ENCODE measurements at places on chromosomes 13 and 19.

- no peak for DNase-seq
These were observed 2.1 kb downstream of the SOX21 start for GRCh38 chr13:94710065-94710781.

- no peak for DNase-seq
These were observed 8.9 kb downstream of the ACTN4 start for GRCh38 chr19:38656171-38656981.

- DNase-seq, result no peak
These were observed 617.2 kb downstream of the DCT start for GRCh38 chr13:93862259-93862658.

DNA sequence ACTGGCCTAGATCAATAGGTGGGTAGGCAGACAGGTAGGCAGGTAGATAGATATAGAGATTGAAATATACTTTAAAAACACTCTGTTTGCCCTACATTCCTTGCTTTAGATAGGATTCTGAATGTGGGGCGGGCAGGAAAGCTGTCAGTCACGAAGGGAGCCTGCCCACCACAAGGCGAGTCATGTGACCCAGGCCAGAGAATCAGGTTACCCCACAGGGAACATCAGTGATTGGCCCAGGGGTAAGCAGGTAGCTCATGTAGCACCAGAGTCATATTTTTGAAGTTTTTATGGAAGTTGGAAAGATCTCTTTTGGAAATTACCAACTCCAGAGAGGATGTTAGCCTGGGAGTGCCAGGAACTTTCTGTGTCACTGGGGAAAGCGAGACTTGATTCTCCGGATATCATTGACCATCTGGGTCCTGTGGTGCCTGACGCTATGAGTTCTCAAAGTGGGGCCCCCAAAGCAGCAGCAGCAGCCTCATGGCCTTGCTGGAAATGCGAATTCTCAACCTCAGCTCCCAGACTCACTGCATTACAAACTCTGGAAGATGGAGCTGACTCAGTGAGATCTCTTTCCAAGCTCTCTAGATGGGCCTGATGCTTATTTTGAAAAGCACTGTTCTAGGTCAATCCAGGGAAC, 60.3 kb downstream of the IRS2 start:
- DNase-seq, result peak; percentile 51

- DNase-seq, result no peak
These were observed 7.4 kb upstream of the CDX2 start for GRCh38 chr13:27976362-27977091.

DNA sequence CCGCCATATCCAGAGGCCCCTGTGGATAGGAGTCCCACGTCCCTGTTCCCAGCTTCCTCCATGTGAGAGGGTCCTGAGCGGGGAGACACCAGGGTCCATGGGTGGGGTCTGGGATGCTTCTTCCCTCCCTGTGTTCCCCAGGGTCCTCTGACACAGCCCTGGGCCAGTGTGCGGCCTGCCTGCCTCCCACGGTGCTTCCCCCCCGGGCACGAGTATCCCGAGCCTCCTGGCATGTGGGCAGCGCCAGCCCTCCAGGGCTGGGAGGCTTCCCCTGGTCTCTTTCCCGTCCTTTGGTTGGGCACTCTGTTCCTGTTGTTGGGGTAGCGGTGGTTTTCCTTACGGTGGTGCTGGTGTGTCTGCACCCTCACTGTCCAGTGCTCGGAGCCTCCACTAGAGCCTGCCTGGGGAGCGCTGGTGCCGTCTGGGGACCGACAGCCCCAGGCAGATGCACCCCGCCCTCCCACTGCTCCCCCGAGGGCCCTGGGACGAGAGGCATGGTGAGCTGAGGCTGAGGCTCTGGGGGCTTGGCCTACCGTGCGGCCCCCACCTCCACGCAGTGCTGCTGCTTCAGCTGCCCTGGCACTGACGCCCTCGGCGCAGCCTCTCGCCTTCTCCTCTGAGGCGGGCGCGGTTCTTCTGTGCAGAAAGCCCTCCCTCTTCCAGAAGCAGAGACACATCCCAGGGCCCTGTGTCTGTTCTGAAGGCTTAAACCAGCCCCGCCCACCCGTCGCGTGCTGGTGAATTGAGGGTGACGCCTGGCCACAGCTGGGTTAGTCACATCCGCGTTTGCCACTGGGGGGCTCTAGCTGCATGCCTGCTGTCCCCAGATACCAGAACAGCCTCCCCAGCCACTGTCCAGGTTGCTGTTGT, 27.9 kb downstream of the PLEKHJ1 start:
- DNase-seq, result peak; percentile 85

DNA sequence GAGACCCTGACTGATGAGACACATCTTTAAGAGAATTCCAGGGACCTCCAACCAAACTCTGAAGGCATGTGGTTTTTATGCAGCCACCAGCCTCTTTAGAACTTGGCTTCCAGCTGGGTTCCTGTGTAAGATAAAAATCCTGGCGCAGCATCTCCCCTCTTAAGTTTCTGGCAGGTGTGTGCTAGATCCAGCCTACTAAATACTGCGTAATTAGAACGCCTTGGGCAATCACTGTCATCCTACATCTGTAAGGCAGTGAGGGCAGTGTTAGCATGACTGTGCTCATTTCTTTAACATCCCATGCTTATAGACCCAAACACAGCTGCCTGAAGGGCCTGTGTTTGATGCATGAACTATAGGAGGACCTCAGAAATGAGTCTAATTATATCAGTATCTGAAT, 173.5 kb upstream of the OBI1 start:
- DNase-seq, result no peak

DNA sequence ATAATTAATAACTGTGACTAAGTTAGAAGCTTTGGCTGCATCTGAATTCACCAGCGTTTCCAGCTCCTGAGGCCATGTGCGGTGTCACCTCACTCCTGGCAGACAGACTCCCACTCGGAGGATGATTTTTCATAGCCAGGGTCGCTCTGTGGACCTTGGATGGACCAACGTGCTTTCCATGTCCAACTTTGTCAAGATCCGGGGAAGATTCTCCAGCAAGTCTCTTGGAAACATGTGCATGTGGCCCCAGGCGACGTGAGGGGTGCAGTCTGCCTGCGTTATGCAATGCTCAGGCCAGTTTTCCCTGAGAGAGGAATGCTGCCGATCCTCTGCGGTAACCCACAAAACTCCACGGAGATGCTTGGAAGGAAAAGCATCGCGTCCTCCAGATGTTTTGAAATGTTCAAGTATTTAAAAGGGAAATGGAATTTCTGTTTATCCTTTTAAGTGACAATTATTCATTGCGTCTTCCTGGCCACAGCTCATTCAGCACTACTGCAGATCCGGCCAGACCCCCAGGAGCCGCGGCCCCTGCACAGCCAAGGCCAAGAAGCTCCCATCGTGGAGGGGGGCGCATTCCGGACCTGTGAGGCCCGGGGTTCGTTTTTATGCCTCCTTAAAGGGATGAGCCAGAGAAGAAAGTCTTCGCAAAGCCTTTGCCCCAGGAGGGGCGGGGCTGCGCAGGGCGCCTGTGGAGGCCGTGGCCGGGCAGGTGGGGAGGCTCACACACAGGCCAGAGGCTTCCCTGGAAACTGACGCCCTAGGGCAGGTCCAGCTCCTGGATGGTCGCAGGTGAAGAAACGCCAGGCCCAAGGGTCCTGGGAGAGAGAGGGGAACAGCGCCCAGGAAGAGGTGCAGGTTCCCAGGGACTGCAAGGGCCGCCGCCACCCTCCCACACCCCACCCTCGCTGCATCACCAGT, 46.0 kb downstream of the C13orf46 start:
- DNase-seq, result no peak

DNA sequence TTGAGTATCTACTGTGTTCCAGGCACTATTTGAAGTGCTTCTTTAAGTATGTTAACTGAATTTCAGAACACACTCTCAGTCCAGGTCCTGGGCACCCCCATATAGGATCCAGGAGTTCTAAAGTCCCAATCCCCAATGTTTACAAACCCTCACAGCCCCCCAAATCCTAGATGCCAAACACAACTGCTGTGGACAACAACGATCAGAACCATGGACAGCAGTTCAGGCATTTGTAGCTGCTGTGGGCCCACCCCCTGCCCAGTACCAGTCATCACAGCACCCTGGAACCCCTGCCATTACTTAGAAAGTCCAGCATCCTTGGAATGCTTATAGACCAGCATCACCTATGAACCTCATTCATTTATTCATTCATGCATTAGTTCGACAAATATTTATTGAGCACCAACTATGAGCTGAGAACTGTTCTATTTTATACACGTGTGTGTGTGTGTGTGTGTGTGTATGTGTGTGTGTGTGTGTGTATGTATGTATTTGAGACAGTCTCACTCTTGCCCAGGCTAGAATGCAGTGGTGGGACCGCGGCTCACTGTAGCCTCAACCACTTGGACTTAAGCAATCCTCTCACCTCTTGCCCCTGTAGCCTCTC, 19.3 kb upstream of the SDHAF1 start:
- DNase-seq, result peak; percentile 84

GRCh38 chr19:46604781-46605355, 3.7 kb downstream of the CALM3 start:
- no peak for DNase-seq

DNA sequence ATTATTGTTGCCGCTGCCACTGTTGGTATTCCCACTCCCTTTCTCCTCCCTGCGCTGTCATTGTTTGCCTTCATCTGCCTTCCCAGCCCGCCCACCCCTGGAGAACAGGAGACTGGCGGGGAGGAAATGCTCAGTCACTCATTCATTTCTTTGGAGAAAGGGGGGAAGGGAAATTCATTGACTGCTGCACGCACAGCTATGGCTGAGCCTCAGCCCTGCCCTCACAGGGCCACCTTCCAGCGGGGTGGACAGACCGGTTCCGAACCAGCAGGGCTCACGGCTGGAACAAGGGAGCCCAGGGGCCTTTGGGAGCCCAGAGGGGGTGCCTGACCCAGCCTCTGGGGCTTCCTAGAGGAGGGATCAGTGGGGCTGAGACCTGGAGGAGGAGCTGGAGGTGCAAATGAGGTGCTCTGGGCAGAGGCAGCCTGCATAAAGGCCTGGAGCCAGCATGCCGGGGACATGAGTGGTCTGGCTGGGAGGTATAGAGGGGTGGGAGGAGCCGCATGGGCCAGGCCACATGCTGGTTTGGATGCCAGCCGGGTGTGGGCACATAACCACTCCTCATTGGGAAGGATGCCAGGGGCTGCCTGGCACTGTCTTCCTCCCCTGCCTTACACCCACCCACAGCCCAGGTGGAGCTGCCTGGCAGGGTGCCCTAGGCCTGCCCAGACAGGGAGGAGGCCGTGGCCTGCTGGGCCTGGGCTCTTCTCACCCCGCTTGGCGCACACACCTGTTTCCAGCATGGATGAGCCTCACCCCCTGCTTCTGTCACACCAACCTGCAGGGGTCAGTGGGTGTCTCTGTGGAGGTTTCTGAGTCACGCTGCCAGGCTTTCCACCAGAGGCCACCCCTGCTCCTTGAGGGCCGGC, 26.8 kb downstream of the PPP5C start:
- peak; percentile 77 for DNase-seq

DNA sequence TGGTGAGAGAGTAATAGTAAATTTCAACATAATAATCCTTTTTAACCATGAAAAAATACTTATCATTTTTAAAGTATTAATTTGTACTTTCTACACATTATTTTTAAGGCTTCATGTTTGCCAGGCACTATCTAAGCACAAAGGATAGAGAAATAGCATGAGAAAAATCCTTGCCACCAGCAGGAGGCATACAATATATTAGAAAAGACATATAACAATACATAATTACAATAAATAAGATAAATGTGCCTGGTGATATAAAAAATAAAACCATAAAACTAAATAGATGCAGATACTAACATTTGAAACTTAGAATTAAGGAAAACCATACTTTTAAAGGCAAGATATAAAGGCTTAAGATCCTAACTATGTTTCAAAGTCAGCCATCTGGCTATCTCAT, 1256.4 kb downstream of the DIAPH3 start:
- DNase-seq, result no peak

- DNase-seq, result no peak
These were observed 15.8 kb downstream of the BRD4 start for GRCh38 chr19:15316498-15316897.

DNA sequence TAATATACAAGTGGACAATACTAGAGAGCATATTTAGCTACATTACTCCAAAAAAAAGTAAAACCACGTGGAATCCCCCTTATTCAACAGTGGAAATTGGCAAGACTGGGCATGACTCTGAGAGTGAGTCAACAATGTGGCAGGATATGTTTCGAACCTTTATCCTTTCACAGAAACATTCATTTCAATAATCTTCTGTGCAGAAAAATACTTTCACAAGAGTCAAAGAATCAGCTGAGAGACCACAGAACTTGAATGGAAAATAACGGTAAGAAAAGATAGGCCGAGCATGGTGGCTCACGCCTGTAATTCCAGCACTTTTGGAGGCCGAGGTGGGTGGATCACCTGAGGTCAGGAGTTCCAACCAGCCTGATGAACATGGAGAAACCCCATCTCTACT, 25.1 kb upstream of the CD70 start:
- no peak for DNase-seq

GRCh38 chr13:49371943-49372613, 71.8 kb downstream of the CAB39L start:
- no peak for DNase-seq

- DNase-seq, result no peak
These were observed 5.4 kb downstream of the LMTK3 start for GRCh38 chr19:48506138-48506733.
